ENCODE measurements at places on chromosomes 5 and 9. TPM values are rescaled to one million over a fixed set of nuclear protein-coding genes. Genes with fewer than 3 reads are reported as not detected.

DNA sequence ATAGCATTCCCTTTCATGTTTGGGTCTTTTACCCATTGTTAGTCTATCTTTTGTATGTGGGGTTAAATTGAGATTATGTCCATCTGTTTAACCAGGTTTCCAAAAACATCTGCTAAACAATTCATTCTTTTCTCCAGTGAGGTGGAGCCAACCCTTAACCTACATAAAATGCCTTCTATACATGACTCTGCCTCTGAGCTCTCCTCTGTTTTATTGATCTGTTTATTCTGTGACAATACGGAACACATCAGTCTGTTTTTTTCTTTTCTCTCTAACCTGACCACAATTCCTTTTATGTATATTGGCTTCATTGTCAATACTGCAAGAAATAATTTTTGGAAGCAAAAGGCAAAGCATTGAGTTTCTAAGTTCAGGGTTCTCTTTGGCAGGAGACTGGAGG is 9.9 kb upstream of the ARL15 start:
- no peak overlapping the region for H3K27ac ChIP-seq
- H3K27me3 ChIP-seq = no peaks in the 10 kb centered on the region
- no peak overlapping the region for H3K4me3 ChIP-seq
- no peaks in the 10 kb centered on the region for H3K36me3 ChIP-seq

DNA sequence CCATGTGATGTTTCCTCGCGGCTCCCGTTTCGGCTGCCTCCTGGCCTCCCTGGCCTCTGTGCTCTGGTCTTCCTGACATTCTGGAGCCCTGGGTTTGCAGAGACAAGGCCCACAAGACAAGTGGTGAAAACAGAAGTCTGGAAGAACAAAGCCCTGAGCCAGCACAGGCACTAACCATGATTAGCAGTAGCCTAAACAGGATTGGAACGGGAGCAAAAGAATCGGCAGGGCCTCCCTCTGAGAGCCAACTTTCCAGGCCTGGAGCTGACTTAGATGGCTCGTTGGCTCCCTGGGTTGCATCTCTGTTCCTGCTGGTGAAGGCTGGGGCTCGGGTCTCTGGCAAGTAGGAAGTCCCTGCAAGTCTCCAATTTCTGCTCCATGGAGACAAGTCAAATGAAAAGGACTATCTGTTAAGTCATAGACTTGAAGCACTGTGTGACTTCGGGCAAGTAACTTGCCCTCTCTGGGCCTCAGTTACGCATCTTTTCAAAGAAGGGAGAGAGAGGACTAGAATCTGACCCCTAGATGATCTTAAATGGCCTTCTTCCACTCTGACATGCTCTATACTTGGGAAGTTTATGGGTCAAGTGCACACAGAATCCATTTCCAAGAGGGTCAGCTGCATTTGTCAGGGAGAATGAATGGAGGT is 3.3 kb downstream of the COL27A1 start:
- H3K4me3 ChIP-seq = no peak overlapping the region
- H3K27ac ChIP-seq = no peak overlapping the region
- DNase-seq = no peak
- H3K36me3 ChIP-seq = no peaks in the 10 kb centered on the region
- no peaks in the 10 kb centered on the region for H3K27me3 ChIP-seq

GRCh38 chr5:154087260-154087659 is 48.5 kb downstream of the MFAP3 start:
- no peaks in the 10 kb centered on the region for H3K27me3 ChIP-seq
- no peak for DNase-seq
- H3K4me3 ChIP-seq = no peak overlapping the region
- H3K27ac ChIP-seq = no peak overlapping the region
- H3K4me1 ChIP-seq = no peaks in the 10 kb centered on the region

DNA sequence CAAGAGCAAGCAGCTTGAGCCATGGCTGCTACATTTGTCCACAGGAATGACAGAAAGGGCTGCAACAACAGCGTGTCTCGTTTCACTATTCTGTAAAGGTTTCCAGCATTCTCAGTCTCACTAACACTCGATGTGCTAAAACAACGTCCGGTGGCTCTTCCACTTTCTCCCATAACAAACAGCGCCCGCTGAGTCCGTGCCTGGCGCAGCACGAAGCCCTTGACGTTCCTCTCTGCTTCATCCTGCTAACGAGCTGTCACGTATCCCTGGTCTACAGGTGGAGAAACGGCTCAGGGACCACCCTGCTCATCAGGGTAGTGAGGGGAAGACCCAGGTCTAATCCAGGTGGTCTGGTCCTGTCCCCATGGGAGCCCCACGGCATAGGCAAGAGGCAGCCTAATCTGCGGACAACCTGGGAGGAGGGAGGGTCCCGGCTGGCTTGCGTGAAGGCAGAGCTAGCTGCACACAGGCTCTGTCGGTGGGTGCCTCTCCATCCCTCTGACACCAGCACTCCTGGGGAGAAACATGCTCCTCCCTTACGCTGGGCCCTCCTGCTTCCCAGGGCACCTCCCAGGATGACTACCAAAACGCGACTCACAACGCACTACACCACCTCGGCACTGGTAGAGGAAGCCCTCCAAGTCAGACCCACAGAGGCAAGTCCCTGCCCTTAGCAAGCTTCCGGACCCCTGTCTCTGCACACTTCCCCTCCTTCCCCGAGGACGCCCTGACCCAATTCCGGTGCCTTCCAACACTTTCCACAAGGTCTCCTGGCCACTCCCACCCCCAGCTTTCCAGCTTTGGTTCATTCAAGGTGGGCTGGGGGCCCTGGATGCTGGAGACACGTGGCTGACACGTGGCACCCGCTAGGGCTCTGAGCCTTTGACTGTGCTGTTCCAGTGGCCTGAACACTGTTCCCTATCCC is 43.3 kb downstream of the VAV2 start:
- H3K27ac ChIP-seq = no peak overlapping the region
- no peaks in the 10 kb centered on the region for H3K27me3 ChIP-seq
- H3K4me1 ChIP-seq = no peaks in the 10 kb centered on the region
- DNase-seq = peak; percentile 17
- H3K4me3 ChIP-seq = no peak overlapping the region

BTNL3 gene
- total RNA-seq = not detected

DNA sequence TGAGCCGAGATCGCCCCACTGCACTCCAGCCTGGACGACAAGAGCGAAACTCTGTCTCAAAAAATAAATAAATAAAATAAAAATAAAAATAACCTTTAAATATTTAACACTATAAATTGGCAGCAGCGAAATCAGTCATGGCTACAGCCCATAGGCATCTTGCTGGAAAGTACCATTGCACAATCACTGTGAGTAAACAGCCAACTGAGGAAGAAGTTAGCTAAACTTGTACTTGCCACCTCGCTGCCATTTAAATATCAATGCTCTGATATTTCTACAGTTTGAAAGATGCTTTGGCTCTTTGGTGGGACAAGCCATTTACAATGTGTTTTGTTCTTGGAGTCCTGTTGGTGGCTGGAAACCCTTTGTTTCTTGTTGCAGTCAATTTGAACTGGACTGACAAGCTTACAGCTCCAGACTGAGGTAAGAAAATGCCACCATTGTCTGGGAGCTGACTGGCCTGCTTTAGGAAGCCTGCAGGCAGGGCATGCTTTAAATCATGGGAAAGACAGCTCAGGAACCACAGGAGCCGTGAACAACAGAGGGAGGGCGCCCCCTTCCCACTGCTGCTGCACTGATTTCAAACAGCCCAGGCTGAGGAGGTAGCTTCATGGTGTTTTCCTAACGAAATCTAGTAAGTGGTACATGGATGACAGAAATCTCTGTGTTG is 322.8 kb upstream of the RFX3 start:
- H3K27me3 ChIP-seq = no peaks in the 10 kb centered on the region
- H3K4me1 ChIP-seq = no peaks in the 10 kb centered on the region
- H3K4me3 ChIP-seq = no peak overlapping the region
- H3K36me3 ChIP-seq = no peaks in the 10 kb centered on the region
- no peak overlapping the region for H3K27ac ChIP-seq
- no peak for DNase-seq

SPINK9 gene
- total RNA-seq = not detected

DNA sequence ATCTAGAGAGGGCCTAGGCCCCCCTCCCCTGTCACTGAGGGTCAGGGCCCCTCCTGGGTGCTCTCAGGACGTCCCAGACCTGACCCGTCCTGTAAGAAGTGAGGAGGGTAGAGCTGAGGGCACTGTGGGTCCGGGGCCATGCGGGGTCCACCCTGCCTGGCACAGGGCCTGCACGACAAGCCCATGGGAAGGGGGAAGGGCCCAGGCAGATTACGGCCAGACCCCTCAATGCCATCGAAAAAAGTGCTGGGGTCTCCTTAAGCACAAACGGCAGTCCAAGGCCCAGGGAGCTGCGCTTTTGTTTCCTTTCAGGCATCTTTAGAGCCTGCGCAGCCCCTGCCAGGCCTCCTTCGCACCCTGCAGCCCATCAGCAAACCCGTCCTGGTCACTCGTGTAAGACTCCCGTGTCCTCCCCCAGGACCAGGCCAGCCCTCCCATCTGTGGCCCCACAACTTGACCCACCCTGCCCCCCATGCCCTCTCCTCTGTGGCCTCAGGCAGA is 4.4 kb upstream of the EXOC3 start:
- H3K36me3 ChIP-seq = no peaks in the 10 kb centered on the region
- DNase-seq = no peak
- H3K27ac ChIP-seq = no peak overlapping the region
- H3K4me1 ChIP-seq = peaks cover 7% of the 10 kb centered on the region

FREM1 gene
- 1.2 TPM for total RNA-seq

DNA sequence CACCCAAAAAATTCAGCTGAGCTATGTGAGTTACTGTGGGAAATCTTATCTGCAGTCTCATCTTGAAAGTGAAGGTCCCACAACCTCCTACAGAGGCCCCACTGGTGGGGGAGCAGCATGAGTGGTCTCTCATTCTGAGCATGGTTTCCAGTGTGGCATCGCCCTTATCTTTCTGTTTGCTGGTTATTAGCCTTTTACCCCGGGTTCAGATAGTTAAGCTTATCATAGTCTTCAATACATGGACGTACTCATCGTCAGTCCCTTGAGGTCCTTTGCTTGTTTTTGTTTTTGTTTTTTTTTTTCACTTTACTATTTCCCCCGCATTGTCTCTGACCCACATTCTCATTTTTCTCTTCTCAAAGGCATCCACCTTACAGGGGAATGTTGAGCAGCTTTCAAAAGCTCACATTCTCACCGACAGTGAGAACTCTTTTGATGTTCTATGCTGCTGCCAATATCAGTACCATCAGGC is 7.7 kb upstream of the HAVCR2 start:
- no peaks in the 10 kb centered on the region for H3K4me1 ChIP-seq
- no peak for DNase-seq
- no peaks in the 10 kb centered on the region for H3K36me3 ChIP-seq

DNA sequence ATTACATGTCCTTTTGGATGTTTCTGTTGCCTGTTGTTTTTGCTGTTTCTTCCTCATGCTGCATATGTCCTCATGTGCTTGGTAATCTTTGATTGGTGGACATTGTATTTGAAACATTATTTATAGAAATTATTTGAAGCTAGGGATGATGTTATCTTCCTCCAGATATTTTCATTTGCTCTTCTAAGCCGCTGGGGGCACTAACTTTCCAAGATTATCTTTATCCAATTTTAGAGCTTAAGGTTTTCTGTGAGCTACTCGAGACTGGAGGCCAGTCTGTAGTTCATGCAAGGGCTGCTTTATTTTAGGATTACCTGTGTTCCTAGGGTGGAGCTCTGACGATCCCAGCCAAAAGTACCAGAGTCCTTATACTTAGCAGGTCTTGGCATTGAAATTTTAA is 40.9 kb downstream of the STX17 start:
- H3K27ac ChIP-seq = no peak overlapping the region
- no peaks in the 10 kb centered on the region for H3K4me1 ChIP-seq
- H3K4me3 ChIP-seq = no peak overlapping the region
- DNase-seq = no peak
- H3K27me3 ChIP-seq = no peaks in the 10 kb centered on the region
- peaks cover 8% of the 10 kb centered on the region for H3K36me3 ChIP-seq

- no peaks in the 10 kb centered on the region for H3K36me3 ChIP-seq
- no peaks in the 10 kb centered on the region for H3K27me3 ChIP-seq
- peak overlapping the region; percentile 37 for H3K4me3 ChIP-seq
- no peak overlapping the region for H3K27ac ChIP-seq
- no peaks in the 10 kb centered on the region for H3K4me1 ChIP-seq
These were observed 23.8 kb downstream of the KLF4 start for GRCh38 chr9:107465467-107466451.

GRCh38 chr5:78810098-78810920 is 161.7 kb upstream of the LHFPL2 start:
- no peaks in the 10 kb centered on the region for H3K4me1 ChIP-seq
- no peak overlapping the region for H3K27ac ChIP-seq
- no peaks in the 10 kb centered on the region for H3K36me3 ChIP-seq
- DNase-seq = no peak

GRCh38 chr5:142678529-142678928 is 7.4 kb downstream of the FGF1 start:
- H3K36me3 ChIP-seq = no peaks in the 10 kb centered on the region
- H3K27ac ChIP-seq = no peak overlapping the region
- DNase-seq = no peak
- no peaks in the 10 kb centered on the region for H3K4me1 ChIP-seq

DNA sequence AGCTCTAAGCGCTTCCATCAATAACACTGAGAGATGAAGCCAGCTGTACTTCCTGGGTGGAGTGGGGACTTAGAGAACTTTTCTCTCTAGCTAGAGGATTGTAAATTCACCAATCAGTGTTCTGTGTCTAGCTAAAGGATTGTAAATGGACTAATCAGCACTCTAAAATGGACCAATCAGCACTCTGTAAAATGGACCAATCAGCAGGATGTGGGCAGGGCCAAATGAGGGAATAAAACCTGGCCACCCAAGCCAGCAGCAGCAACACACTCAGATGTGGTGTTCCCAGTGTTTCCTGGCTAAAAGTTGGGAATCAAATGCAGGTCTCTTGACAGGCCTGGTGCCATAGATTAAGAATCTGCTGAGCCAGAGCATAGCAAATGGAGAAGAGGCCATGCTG is 60.5 kb downstream of the ALDH7A1 start:
- no peaks in the 10 kb centered on the region for H3K4me1 ChIP-seq
- H3K4me3 ChIP-seq = no peak overlapping the region
- H3K36me3 ChIP-seq = no peaks in the 10 kb centered on the region

GRCh38 chr9:121786998-121787422 is 135.6 kb downstream of the DAB2IP start:
- no peaks in the 10 kb centered on the region for H3K36me3 ChIP-seq
- no peak for DNase-seq
- no peak overlapping the region for H3K4me3 ChIP-seq
- H3K27me3 ChIP-seq = no peaks in the 10 kb centered on the region

Measured in right lobe of liver (tissue), 6 donors.